Foreskin melanocyte (primary cell): ENCODE measurements at places on chromosomes 13 and 19.

DNA sequence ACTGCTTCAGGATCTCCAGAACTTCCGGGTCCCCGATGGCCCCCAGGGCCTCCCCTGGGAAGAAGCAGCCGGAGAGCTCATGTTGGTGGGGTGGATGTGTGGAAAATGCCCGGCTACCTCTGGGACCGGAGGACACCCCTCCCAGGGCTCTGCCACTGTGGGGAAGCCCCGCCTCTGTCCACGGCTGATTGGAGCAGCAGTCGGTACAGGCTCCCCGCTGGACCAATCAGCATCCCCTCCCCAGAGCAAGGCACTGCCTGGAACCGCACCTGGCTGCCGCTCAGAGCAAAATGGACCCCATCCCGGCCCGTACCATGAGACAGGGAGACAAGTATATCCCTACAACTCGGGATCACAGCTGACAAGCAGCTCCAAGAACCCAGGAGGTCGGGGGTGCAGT, 6.4 kb downstream of the DOHH start:
- DNase-seq: no peak

DNA sequence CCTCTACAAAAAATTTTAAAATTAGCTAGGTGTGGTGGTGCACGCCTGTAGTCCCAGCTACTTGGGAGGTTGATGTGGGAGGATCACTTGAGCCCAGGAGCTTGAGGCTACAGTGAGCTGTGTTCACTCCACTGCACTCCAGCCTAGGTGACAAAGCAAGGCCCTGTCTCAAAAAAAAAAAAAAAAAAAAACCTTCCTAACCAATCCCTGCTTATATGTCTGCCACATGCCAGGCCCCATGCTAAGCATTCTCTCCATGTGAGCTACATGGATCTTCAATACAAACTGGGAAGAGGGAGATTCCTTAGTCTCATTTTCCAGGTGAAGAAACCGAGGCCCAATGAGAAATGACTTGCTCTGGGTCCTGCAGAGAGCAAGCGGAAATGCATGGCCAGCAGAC, 2.3 kb upstream of the OVOL3 start:
- no peak for DNase-seq

- no peak for DNase-seq
Observed at GRCh38 chr19:42496460-42497133, 31.7 kb downstream of the CEACAM1 start.

DNA sequence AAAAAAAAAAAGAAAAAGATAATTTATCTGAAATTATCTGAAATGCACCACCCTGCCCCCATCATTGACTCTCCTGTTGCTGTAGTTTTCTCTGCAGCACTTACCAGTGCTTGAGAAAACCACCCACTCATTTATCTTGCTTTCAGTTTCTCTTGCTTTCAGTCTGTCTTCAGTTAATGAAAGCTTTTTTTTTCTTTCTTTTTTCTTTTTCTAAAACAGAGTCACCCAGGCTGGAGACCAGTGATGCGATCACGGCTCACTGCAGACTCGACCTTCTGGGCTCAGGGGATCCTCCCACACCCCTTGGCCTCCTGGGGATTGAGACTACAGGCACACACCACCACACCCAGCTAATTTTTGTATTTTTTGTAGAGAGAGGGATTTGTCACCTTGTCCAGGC, 4.3 kb upstream of the ACP5 start:
- DNase-seq: no peak

DNA sequence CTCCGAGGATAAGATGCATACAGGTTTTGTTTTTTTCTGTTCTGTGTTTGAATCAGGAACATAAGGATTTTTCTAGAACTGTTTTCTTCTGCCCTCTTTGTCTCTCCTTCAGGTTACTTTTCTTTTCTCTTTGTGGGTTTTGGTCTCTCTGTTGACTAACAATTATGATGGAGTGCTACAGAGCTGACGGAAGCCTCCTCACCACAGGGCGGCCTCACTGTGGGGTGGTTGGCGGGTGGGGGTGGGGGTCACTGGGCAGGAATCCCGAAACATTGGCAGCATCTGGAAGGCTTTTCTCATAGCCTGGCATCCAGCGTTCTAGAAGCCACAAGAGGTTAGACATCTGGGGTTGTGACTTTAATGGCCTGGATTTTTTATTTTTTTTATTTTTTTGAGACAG, 12.0 kb upstream of the MATK start:
- no peak for DNase-seq

DNA sequence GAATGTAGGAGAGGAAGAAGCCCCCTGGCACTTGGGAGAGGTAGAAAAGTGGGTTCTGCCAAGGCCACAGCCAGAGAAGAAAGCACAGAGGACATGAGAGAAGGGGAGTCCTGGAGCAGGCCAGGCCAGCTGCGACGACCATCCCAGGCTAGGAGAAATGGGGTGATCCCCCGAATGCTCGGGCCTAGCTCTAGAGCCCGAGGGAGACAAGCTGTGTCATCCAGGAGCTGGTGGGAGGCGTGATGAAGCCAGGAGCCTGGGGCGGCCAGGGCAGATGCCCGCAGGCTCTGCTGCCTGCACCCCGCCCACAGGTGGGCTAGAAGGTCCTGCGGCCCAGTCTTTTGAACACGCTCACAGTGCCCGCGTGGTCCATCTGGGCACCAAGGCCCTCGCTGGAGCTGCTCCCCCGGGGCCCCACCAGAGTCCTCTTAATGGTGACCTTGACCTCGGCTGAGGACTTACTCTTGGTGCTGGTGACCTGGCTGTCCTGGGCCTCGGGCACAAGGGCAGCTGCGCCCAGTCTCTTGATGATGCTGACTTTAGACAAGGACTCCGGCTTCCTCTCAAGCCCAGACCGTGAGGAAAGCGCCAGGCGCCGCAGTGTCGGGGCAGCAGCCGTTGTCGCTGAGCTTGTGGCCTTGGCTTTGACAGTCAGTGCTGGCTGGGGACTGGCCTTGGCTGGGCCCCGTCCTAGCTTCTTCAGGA, 26.5 kb downstream of the C19orf47 start:
- DNase-seq: no peak

- DNase-seq: no peak
Observed at GRCh38 chr13:51549050-51549449, 35.2 kb upstream of the WDFY2 start.

- DNase-seq: peak; percentile 30
Observed at GRCh38 chr13:77565635-77566034, 30.1 kb downstream of the SCEL start.

DNA sequence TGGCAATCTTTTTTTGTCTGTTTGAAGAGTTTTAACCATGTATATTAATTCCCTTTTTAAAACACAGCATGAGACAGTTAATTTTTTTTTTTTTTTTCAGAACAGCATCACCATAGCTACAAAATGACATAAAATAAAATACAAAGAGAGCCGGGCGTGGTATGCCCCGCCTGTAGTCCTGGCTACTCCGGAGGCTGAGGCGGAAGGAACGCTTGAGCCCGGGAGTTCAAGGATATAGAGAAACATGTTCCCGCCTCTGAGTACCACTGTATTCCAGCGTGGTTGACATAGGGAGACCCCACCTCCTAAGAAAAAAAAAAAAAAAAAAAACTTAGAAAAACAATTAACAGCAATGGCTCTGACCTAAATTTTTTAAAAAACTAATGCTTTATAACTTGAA, 10.0 kb upstream of the INSR start:
- DNase-seq: no peak

- no peak for DNase-seq
Observed at GRCh38 chr13:29292045-29292444, 303.4 kb downstream of the SLC7A1 start.

DNA sequence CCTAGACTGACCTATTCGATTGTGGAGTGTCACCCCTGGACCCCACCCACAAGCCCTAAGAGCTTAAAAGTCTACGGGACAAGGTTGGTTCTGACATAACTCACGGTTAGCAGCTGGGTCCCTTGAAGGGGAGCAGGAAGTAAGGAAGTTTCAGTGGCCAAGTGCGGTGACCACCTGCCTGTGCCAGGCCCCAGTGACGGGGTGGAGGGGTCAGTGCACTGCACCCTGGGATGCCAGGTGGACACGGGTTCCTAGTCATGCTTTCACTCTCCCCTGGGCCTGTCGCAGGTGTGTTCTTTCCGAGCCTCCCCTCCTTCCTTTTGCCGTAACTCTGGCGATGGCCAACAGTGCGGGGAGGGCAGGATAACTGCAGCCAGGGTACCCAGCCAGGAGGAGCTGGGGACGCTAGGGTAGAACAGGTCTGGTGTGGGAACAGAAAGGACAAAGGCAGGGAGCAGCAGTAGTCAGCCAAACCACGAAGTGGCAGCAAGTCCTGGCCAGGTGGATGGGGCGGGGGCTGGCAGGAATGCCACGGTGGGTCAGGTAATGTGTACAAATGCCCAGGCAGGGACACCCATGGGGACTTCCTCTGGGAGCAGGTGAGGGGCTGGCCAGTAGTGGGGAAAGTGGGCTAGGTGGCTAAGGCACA, 58.3 kb downstream of the RGCC start:
- DNase-seq: no peak

DNA sequence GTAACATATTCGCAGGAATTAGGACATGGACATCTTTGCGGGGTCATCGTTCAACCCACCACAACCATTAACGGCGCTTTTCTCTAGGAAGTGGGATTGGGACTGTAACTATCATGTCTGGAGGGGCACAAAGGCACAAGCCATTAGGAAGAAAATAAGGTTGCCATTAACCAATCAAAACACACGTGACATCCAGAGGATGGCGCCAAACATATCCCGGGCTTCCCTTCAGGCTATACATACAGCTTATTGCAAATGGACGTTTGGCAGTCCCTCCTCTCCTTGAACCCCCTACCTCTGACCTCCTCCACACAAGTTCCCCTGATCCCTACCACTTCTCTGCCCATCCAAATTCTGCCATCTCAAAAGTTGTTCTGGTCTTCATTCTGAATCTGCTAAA, 26.6 kb upstream of the GSX1 start:
- no peak for DNase-seq

- DNase-seq: no peak
Observed at GRCh38 chr13:112105244-112105681, 38.3 kb downstream of the SOX1 start.

DNA sequence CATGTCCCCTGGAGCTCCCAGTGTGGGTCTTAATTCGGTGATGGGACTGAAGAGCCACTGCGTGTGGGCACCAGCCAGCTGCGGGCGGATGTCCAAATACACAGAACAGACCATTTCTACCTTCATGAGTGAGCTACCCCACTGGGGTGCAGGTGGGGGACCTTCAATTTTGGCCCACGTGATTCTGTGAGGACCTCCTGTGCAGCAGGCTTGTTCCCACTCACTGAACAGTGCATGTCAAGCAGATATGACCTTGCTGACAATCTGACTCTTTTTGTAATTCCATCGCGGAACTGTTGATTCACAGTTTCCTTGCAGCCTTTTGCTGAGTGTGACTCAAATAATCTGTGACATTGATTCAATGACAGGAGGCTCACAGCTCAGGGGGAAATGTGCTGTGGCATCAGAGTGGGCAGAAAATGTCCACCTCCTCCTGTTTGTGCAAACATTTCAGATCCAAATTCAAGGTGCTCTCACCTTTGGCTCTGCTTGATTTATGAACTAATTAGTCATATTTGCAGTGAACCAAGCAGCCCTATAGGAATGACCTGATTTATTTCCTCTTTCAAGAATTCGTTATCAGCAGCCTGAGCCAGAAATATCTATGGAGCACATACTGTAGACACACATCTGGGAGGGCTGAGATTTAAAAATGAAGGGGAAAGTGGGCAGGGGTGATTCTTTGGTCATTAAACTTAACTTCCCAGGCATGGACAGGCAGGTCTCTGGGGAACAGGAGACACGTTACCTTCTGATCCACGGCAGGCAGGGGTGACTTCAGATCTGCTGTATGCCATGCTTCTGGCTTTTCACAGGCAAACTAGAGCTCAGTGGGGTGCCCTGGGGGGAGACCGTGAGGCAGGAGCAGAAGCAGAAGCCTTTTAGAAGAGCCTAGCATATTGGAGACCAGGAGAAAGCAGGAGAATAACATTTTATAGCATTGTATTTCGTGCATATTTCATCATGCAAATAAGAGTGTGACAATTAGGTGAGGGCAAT, 170.0 kb upstream of the KL start:
- no peak for DNase-seq

DNA sequence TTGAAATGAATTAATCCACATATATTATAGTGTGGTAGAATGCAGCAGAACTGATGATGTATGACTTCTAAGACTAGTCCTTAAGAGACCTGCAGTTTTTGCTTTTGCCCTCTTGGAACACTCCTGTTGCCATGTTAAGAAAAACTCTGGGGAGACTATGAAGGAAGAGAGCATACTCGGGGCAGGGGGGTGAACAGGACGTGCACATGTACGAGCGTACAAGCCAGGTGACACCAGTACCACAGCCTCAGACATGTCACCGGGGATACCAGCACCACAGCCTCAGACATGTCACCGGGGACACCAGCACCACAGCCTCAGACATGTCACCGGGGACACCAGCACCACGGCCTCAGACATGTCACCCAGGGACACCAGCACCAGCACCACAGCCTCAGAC, 15.9 kb upstream of the USPL1 start:
- DNase-seq: no peak

GRCh38 chr13:26202365-26202972, 19.6 kb downstream of the RNF6 start:
- DNase-seq: peak; percentile 62

GRCh38 chr19:18388960-18389725, 3.2 kb downstream of the GDF15 start:
- DNase-seq: no peak

- no peak for DNase-seq
Observed at GRCh38 chr13:99018418-99019180, 40.7 kb upstream of the DOCK9 start.

DNA sequence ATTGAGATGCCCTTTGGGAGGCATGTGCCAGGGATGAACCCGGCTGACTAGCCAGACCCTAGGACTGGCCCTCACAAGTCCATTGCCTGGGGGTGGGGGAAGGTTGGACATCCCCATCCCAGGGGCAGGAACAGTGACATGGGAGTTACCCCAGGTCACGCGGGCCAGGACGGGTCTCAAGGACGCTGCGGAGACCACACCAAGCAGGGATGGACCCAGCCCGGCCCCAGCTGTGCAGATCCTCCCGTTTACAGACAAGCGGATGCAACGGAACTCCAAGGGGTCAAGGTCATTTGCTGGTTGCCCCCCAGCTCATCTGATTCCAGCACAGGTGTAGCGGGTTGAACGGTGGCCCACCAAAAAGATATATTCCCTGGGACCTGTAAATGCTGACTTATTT, 20.0 kb downstream of the F2RL3 start:
- no peak for DNase-seq

- DNase-seq: no peak
Observed at GRCh38 chr13:58804832-58805231, 1173.3 kb downstream of the PCDH17 start.

GRCh38 chr19:28793391-28794168, 419.4 kb downstream of the UQCRFS1 start:
- DNase-seq: no peak
